ENCODE measurements at places on chromosomes 6 and 20. TPM values are rescaled to one million over a fixed set of nuclear protein-coding genes. Genes with fewer than 3 reads are reported as not detected.

Gene PNLDC1
- polyA plus RNA-seq: 0.46 TPM

DNA sequence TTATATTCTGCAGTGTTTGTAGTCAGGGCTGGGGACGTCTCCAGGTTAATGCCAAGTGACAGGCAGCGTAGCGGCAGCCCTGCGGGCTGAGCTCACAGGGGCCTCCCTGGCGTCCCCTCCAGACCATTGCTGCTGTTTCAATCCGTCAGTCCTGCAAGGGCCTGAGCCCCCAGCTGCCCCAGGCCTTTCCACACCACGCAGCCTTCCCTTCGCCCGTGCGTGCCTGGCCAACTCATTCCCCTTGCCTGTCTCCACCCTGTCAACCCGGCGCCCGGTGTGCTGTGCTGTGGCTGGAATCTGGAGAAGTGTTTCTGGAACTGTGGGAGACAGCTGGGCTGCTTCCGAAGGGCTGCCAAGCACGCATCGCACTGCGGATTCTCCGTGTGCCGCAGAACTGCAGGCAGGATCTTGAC lies 11.9 kb downstream of the BHLHE23 start:
- DNase-seq: no peak

Gene TRMT11
- 13.9 TPM for polyA plus RNA-seq

- no peak for DNase-seq
These were observed 186.2 kb upstream of the GJE1 start for GRCh38 chr6:141946502-141946901.

GRCh38 chr6:6766230-6766905 lies 177.8 kb downstream of the LY86 start:
- no peak for DNase-seq

Gene FAM162B
- not detected for polyA plus RNA-seq

DNA sequence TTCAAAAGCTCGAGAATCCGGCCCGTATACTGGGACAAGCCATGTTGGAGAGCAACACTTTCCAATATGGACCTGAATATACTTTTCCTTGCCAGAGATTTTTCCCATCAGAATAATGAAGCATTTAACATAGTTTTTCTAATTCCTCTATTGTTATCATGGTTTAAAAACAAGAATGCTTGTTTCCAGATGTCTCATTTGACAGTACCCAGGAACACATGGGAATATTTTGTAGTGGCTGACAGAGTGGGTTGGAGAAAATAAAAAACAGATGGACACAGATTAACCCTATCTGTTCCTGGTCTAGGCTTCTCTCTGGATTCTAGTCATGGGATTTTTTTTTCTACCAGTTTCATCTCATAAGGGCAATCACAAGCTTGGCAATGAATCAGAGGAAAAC lies 164.8 kb upstream of the CEP162 start:
- no peak for DNase-seq

DNA sequence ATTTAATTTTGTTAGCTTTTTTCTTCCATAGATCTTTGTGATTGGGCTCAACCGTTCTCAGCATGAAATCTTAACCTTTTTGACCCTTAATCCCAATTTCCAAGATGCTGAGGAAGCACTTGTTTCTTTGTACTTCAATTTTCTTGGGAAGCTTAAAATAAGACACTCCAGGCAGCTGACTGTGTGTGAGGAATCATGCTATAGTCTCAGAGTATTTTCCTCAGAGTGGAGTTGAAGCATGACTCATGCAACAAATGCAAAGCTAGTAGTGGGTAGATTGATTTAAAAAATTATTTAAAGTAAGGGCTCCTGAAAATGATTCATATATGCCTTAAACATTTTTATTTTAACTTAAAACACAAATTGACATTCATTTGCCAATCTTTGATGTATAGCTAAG lies 168.7 kb downstream of the BTBD3 start:
- no peak for DNase-seq

Gene RPS6KA2
- 24.5 TPM for polyA plus RNA-seq

Gene CST5
- not detected for polyA plus RNA-seq

DNA sequence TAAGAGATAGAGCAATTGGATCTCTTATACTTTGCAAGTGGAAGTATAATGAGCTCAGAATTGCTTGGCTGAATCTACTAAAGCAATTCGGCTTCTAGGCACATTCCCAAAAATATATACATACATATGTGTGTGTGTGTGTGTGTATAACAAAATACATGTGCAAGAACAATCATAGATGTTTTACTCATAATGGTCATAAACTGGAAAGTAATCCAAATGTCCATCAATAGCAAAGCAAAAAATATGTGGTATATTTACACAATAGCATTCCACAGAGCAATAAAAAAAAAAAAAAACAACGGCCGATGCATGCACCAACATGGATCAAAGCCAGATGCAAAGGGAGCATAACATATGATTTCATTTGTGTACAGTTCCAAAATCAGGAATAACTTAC lies 707.9 kb downstream of the RFPL4B start:
- DNase-seq: no peak

DNA sequence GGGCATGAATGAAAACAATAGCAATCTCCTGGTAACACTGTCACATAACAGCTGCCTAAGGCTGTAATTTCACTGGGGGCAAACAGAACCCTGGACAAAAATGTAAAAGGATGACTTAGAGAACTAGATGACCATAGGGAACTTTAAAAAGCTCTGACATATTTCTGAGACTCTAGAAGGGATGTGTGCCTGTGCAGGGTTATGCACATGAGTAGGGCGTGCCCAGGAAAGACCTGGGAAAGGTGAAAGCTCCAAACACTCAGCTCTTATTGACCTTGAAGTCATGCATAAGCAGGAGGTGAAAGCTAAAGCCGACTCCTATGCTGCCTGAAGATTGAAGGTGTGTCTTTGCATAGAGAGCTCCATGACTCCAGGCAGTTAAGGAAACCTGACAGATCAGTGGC lies 118.4 kb upstream of the BTBD3 start:
- DNase-seq: no peak

DNA sequence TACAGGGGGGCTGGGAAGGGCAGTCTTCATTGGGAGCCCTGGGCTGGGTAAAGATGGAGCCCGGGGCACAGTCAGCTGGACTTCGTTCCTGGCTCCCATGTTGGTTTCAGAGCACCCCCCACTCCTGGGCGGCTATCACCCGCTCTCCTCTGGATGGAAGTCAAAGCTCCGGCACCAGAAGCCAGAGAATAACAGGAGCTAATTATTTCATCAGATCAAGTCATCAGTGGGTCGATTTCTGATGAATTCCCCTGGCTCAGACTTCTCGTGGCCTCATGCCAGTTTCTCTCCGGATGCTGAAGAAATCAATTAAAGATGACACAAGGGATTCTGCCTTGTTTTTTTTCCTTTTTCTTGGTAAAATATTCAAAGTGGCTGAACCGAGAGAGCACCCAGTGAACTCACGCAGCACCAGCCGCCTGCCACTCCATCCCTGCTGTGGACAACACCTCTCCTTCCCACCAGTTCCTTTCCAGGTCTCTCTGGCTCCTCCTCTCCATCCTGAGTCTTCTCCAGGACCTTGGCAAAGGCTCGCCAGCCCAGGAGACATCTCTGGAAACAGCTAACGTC lies 22.5 kb downstream of the SULF2 start:
- no peak for DNase-seq

DNA sequence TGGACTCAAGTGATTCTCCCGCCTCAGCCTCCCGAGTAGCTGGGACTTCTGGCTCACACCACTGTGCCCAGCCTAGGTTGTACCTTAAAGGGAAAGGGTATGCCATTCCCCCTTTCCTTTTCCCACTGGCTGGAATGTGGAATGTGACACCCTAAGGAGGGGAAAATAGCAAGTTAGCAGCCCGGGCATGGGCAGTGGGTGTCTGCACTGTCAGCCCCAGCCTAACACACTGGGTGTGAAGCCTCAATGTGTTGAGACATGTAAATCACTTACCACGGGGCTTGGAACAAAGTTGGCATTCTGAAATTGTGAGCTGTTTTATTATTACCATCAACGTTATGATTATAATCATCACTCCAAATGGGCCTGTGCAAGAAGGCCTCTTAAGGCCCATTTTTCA lies 80.8 kb upstream of the PTPN1 start:
- DNase-seq: no peak
